ENCODE measurements at places on chromosomes 1 and 21.

DNA sequence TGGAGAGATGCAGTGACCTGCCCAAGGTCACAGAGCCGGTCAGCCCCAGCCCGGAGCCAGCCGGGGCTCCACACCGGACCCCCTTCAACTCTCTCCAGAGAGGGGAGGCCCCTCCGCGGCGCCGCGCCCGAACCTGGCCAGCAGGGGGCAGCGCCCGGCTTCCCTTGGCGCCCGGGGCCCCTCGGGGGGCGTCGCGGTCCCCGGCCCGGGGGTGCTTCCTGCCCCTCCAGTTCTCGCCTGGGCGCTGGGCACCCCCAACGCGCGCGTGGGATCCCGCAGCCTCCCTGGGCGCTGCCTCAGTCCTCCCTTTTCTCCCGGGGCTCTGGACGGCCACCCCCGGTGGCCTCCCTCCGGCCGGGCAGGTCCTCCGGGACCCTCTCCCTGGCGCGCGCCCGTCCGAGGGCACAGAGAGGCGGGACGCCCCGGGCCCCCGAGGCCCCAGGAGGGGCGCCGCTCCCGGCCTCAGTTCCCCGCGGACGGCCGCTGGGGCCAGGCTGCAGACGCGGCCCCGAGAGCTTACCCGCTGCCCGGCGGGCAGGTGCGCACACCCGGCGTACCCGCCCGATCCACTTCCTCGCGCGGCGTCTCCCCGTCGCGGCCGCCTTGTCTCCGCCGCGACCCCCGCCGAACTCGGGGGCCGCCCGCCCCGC lies 406 bp downstream of the HTR1D start:
- DNase-seq: no peak

DNA sequence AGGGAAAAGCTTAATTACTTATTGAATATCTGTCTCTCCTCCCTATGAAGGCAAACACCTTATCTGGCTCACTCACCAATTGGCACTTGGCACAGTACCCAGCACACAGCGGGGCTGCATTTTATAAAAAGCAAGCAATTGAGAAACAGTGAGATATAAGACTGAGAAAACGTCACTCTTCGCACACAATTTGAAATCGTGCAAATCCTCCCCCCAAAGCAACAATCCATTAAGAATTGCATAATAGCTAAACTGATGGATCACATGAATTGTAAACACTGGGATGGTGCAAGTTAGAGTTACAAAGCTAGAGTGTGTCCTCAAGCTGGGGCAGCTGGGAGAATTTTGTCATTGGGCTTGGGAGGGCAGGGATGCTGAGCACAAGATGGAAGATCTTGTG lies 27.1 kb downstream of the PRDX6 start:
- no peak for DNase-seq

- no peak for DNase-seq
Observed at GRCh38 chr1:50098591-50099021, 10.1 kb upstream of the ELAVL4 start.

DNA sequence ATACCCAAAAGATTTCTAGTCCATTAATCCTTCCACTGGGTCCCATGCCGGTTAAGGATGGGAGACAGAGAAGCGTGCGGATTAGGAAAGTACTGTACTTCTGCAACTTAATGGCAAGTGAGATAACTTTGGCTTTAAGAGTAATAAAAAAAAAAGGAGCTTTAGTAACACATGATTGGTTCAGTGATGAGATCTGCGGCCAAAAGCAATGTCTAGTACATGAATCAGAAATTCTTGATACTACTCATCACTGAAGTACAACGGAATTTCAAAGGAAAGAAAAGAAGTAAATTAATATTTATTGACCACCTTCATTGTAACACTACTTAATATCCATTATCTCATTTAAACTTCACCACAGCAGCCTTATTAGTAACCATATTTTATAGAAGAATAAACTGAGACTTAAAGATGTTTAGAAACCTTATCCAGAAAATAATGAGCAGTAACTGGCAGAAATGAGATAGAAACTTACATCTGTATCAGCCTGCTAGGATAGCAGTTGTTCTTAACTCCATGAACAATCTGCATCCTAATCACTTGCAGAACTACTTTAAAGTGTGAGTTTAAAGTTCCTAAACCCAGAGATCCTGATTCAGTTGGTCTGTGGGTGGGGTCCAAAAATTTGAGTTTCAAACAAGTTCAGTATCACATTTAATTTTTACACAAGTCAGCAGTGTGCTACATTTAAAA lies 14.1 kb upstream of the NUF2 start:
- no peak for DNase-seq

GRCh38 chr21:45353200-45353599 lies 51.8 kb upstream of the COL18A1 start:
- no peak for DNase-seq

GRCh38 chr1:61670016-61670415 lies 54.9 kb downstream of the TM2D1 start:
- DNase-seq: no peak

DNA sequence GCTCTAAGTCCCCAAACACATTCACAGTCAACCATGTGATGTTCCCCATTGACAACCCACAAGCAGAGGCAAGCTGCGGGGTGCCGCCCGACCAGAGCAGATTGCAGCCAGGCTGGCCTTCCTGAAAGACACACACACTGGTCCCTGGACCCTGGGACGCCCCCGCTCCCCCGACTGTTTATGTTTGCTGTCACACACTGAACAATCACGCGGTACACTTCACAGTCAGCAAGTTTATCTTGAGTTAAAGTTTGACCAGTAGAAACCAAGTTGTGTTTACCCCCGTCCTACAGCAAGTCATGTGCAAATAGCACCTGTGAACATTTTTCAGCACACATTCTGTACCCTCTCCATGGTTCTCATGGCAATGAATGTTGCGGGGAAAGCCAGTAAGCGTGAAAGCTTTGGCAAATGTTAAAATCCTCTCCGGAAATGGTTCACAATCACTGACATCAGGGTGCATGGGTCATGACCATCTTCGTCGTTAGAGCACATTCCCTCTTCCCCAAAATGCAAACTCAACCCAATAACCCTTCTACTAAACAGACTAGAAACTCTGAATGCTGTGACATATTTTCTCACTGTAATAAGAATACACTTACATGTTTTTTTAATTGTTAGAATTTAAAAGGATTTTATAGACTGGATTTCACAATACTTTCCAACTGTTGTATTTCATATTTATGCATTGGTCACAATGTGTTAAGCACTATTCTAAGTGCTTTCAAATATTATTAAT lies 33.3 kb upstream of the IRF2BP2 start:
- DNase-seq: no peak

DNA sequence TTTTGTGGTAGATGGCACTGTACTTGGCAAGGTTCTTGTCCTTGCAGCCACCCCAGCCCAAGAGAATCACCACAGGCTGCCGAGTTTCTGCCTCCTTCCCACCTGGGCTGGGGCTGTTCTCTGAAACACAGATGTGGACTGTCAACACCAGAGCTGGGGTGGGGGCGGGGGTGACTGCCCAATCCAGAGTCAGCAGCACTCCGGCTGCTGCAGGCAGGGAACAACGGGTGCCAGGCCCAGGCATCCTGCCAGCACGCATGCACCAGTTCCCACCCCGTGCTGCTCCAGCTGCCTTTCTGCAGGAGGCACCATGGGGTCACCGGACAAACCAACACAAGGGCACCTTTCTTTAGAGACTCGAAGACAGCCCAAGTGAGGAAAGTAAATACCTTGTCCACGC lies 14.1 kb downstream of the TMEM53 start:
- no peak for DNase-seq

DNA sequence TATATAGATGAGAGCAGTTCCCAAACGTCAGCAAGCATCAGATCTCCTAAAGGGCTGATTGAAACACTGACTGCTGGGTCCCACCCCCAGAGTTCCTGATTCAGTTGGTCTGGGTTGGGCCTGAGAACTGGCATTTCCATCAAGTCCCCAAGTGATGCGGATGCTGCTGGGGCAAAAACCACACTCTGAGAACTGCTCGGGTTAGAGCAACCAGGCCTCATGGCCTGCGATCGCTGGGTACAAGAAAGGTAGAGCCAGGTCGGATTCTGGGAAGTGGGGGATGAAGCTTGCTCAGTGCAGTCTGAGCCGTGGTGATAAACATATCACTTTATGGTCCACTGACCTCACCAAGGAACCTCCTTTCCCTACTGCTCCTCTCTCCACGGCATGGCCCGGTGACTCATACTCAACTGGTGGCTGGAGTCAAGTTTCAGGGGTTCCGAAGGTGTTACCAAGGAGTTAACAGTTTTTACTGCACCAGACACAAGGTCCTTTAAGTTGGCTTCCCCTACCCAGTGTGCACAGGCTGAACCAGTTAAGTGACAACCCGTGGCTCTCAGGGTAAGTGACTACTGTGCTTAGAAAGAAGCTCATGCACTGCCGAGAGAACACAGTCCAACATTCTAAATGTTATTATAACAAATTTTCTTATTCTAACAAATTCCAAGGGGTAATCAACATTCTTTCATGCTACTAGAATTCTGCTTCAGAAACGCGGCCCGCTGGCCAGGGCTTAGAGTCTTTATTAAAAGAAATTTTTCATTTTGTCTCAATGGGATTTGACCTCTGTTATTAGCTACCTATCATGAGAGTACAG lies 153.5 kb downstream of the TGFBR3 start:
- no peak for DNase-seq

- DNase-seq: no peak
Observed at GRCh38 chr1:112457241-112457640, 51.5 kb upstream of the WNT2B start.

DNA sequence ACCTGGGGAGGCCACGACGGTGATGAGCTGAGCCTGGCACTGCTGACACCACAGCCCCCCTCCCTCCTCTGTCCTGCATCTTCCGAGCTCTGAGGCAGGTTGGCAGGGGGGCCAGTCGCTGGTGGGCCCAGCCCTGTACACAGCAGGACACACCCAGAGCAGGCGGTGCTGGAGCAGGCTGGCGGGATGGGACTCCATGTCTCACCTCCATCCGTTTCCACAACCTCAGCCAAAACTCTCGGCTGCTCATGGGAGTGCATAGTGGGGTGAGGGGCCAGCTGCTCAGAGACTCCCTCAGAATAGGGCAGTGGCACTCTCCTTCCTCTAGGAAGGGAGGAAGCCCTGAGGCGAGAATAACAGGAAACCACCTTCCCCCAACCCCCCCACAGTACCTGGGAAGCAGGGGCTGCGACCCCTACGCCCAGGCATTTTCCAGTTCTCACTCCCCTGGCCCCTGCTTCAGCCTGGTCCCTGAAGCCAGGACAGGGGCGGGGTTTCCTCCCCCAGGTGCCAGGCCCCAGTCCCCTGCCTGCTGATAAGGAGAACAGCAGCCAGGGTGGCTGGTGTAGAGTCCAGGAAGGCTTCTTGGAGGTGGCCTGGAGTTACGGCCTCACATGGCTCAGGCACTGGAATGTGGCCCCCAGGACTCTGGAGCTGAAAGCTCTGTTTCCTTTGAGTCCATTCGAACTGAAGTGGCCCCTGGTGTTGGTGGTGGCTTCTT lies 3.2 kb upstream of the IBA57 start:
- DNase-seq: no peak

DNA sequence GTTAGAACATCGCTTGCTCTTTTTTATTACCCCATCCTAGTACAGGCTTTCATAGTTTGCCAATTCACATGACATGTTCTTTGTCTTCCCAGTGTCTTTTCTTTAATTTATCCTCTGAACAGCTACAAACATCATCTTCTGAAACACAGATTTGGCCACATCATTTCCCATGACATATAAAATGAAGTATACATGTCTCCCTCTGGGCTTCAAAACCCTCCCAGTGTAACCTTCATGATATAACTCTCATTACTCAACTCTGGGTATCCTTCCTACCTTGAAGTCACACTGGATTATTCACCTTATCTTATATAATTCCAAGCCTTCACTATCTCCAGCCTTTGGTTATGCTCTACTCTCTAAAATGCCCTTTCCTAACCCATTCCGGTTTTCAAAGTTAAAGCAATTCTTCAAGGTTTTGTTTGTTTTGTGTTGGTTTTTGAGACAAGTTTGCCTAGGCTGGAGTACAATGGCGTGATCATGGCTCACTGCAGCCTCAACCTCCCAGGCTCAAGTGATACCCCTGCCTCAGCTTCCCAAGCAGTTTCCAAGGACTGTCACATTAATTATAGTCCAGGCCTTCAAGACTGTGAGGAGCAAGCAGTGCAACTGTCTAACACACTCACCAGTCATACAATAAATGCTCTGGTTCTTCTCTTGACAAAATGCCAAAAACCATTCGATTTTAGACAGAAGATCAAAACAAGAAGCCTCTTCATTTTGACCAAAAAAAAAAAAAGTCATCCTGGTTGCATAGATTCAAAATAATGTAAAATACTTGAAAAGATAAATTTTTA lies 5.8 kb downstream of the RGS1 start:
- no peak for DNase-seq

GRCh38 chr1:6614019-6614928 lies 743 bp downstream of the PHF13 start:
- DNase-seq: no peak

GRCh38 chr1:219927298-219927955 lies 930 bp downstream of the SLC30A10 start:
- DNase-seq: no peak

DNA sequence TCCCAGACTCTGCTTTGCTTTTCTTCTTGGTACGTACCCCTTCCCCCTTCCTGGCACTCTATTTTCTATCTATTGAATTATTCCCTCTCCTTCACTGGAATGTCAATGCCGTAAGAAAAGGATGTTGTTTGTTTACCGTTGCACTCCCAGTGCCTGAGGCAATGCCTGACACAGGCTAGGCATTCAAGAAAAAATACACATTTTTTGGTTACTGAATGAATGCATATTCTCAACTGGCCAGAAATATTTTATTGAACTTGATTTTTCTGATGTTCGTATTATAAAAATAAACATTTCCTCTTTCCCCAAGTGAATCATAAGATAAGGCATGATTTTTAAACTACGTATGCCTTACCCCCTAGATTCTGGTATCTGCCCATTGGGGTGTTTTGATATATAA lies 41.2 kb downstream of the GNG12 start:
- no peak for DNase-seq

DNA sequence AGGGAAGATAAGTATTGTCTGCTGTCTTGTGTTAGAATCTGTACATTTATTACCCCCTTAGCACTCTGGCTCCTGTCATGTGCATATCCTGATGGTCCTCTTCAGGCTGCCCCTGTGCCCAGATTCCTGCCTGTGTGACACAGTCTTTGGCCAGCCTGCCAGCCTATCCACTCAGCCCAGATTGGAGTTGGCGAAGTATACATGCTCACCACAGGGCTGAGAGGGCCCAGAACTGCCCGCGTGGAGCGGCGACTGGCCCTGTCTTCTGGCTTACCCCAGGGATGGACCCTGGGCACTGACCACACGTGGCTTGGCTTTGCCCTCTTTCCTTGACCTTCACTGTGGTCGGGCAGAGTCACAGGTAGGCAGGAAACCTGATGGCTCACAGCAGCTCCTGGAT lies 11.4 kb downstream of the RNF220 start:
- DNase-seq: no peak

DNA sequence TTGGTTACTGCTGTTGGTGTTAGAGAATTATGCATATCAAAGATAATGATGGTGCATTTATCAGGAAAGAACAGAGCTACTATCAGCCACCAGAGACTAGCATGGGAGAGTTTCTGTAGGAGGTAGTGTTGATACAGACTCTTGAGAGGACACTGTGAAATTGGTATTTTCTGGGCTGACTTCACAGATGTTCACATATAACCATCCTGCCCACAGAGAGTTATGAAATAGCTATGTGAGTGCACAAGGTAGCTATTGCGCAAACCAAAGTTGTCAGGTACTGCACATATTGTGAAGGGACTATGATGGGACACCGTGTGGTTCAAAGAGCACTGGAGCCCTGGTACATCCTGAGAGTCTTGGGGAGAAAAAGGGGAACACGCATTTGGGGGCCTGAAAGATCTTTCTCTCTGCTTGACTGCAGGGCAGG lies 1.4 kb upstream of the TLCD4 start:
- DNase-seq: no peak

- DNase-seq: no peak
Observed at GRCh38 chr1:215076322-215076721, 6.2 kb upstream of the KCNK2 start.

Data from stimulated activated CD8-positive, alpha-beta memory T cell treated with anti-CD3 and anti-CD28 coated beads, Interleukin-12 subunit alpha, Interleukin-12 subunit beta, amount 100 ng/mL, for 1 hour (primary cell).